ENCODE measurements at places on chromosomes 11 and 22. TPM values are rescaled to one million over a fixed set of nuclear protein-coding genes. Genes with fewer than 3 reads are reported as not detected.

DNA sequence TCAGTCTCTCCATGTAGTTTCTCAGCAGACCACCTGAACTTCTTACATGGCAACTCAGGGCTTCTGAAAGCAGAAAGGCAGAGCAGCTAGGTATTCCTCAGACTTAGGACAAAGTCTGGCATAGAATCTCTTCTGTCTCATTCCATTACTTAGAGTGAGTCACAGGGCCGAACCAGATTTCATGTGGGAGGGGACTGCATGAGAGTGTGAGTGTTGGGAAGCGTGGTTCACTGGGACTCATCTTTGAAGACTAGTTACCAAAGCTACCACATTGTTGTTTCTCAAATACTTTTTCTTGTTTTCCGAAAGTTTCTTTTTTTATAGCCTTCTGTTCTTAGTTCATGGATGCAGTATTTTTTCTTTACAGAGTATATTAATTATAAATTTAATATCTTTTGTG lies 36.1 kb upstream of the SCN3B start:
- H3K36me3 ChIP-seq = no peaks in the 10 kb centered on the region
- no peaks in the 10 kb centered on the region for H3K27me3 ChIP-seq
- H3K27ac ChIP-seq = no peak overlapping the region
- no peak for DNase-seq
- no peaks in the 10 kb centered on the region for H3K4me1 ChIP-seq
- H3K4me3 ChIP-seq = no peak overlapping the region

Gene LBHD1
- 4.4 TPM for total RNA-seq

- H3K27me3 ChIP-seq = no peaks in the 10 kb centered on the region
- no peak for DNase-seq
- no peaks in the 10 kb centered on the region for H3K36me3 ChIP-seq
- H3K4me1 ChIP-seq = peaks cover 24% of the 10 kb centered on the region
- H3K27ac ChIP-seq = no peak overlapping the region
Measured at GRCh38 chr11:76660533-76661305, 9.8 kb downstream of the LRRC32 start.

Gene FBLN1
- 350 TPM for total RNA-seq

- no peak overlapping the region for H3K4me3 ChIP-seq
- H3K27ac ChIP-seq = peak overlapping the region; percentile 90
- no peaks in the 10 kb centered on the region for H3K27me3 ChIP-seq
- no peaks in the 10 kb centered on the region for H3K36me3 ChIP-seq
- no peak for DNase-seq
Measured at GRCh38 chr22:46587492-46588278, 32.5 kb upstream of the GRAMD4 start.

DNA sequence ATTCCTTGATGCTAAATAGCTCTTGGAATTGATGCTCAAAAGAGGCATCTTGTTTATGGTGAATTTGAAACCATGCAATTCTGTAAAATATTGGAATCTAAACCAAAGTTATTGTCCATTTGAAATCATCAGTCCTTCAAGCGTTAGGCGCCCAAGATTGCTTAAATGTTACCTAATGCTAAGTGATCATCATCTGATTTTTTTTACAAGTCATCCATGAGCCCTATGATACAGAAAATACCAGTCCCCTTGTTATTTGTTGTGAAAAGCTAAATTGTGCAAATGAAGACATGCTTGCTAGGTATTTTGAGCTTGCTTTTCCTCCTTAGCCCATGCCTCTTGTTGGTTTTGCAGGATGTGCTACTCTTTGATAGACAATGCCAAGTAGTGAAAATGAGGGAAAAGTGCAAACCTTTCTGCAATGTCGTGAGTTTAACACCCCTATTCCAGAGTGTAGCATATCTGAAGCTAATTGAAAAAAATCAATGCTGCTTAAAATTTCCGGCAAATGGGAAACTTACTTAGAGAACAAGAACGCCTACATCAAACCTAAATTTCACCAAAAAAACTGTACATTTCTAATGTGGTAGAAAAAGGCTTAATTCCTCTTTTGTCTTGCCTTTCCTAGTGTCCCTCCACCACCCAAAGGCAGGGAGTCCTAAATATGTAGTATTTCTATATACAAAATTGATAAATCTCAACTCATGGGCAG lies 1.9 kb downstream of the GRK3 start:
- H3K4me3 ChIP-seq = no peak overlapping the region
- no peaks in the 10 kb centered on the region for H3K27me3 ChIP-seq
- H3K27ac ChIP-seq = no peak overlapping the region
- DNase-seq = no peak

GRCh38 chr22:40524392-40525249 lies 111.9 kb downstream of the MRTFA start:
- H3K4me1 ChIP-seq = no peaks in the 10 kb centered on the region
- peak; percentile 39 for DNase-seq
- no peaks in the 10 kb centered on the region for H3K36me3 ChIP-seq
- H3K27ac ChIP-seq = no peak overlapping the region

- no peaks in the 10 kb centered on the region for H3K36me3 ChIP-seq
- no peak overlapping the region for H3K4me3 ChIP-seq
- no peak for DNase-seq
- H3K4me1 ChIP-seq = peaks cover 5% of the 10 kb centered on the region
- peak overlapping the region; percentile 90 for H3K27ac ChIP-seq
Measured at GRCh38 chr11:62613291-62613778, 278 bp downstream of the ROM1 start.

Gene SLC5A12
- total RNA-seq = 0.06 TPM

DNA sequence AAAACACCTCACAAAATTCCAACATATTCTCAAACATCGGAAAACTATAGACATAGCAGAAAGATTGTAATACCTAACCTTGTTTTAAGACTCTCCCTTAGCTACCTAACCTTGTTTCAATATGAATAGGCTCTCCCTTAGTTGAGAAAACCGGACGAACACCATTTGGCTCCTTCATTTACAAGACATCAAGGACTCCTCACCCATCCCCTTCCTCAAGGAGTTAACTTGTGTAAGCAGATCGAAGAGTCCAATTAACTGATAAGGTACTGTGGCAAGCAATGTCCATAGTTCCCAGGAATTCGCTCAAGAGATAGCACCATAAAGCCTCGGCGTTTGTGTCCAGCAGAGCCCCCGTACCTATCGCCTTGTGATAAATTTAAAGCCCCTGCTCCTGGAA lies 4.6 kb upstream of the ACRV1 start:
- H3K27me3 ChIP-seq = no peaks in the 10 kb centered on the region
- no peak overlapping the region for H3K27ac ChIP-seq
- no peaks in the 10 kb centered on the region for H3K4me1 ChIP-seq
- no peak for DNase-seq

Gene TMEM218
- 24.6 TPM for total RNA-seq

Gene KCNE3
- 10.8 TPM for total RNA-seq

DNA sequence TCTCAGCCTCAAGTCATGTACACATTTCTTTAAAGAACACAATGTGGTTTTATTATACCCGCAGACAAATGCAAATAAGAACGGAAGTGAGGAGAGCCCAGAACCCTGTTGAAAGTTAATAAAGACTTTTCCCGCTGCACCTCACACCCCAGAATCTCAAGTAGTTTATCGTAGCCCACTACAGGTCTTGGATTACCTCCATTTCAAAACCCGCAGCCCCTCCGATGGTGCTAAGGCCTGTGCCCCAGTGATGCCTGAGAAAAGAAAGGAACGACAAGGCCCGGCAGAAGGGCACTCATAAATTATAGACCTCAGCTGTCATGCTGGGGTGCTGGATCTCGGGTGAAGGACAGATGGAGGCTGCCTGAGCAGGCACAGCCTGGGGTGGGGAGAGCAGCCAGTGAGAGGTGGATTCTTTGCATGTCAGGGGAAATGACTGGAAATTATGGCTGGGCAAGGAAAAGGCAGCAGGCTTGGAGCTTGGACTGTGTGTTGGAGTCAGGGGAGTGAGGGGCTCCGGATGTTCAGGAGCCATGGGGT lies 354.1 kb downstream of the NTM start:
- no peak overlapping the region for H3K27ac ChIP-seq
- H3K4me1 ChIP-seq = no peaks in the 10 kb centered on the region
- H3K4me3 ChIP-seq = no peak overlapping the region
- no peaks in the 10 kb centered on the region for H3K36me3 ChIP-seq

Gene LDHAL6A
- not detected for total RNA-seq

All from lung (tissue), 17 donors.